Stimulated activated CD4-positive, alpha-beta T cell treated with anti-CD3 and anti-CD28 coated beads, Interleukin-2, amount 100 ng/mL, for 48 hours (primary cell): ENCODE measurements at places on chromosomes 4 and X.
A peak's percentile ranks its signal among the peaks of the same experiment; 100 is the strongest.

DNA sequence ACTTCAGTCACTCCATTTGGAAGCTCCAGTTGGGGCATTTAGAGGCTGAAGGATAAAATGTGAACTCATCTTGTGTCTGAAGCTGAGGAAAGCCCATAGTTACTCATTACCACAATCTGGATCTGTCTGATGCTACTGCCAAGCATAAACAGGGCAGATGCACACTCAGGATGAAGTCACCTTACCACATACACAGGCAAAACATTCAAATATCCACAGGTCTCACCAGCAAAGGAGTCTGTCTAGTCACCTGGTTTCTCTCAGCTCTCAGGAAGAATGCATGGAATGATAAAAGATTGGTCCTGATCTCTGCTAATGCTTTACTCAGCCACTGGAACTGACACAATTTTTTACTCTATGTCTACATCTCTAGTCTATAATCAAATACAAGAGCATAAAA lies 13.0 kb upstream of the ODAPH start:
- no peak for DNase-seq

DNA sequence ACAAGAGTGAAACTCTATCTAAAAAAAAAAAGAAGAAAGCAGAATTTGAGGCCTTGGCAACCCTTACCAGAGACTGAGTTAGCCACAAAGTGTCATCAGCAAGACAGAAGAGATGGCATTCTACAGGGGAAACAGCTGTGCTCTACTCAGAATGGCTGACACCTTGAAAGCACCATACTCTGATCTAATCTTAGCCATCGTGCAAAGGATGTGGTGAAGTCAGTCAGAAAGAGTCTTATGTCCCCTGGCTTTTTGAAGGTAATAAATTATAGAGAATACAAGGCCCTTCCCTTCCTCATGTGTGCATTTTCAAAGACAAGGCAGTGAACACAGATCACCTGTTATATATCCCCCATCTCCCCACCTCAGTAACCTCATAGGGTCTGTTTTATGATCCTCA lies 13.2 kb downstream of the CLNK start:
- no peak for DNase-seq

DNA sequence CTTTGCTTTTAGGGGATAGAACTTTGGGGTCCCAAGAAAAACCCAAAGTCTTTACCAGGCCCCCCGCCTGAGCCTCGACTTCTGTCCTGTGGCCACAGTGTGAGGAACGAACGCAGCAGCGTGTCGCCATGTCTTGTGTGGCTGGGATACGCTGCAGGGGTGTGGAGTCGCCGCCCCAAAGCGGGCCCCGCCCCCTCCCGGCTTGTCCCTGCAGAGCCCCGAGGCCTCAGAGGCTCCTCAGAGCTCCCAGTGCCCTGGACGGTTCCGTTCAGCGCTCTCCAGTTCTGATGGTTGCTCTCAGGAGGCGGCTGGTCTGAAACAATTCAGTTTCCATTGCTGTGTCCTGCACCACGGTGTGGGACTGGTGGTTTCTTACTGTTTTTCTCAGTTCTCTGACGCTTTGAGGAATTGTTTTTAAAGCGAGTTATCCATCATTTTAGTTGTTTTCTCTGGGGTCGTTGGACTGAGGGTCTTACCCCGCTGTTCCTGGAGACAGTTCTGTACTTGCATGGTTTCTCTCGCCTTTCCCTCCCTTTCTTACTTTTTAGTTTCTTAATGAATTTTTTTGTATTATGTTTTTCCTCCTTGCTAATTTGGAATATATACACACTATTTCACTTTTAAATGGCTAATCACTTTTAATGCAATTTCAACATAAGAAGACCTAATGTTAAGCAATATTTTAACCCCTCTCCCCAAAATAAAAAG lies 1.6 kb upstream of the IDUA start:
- DNase-seq = peak; percentile 67

DNA sequence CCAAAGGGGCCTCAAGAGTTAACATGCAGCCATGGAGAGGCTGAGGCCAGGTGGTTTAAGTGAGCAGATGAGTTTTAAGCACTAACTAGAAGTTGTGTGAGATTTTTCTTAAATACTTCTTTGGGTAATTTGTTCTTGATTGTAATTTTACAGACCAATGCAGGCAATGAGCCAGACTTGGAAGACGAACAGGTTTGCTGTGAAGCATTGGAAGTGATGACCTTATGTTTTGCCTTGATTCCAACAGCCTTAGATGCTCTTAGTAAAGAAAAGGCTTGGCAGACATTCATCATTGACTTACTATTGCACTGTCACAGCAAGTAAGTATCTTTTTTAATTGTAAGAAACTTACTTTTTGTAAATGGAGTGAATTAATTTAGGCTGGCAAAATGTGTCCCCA lies 103.9 kb downstream of the USP9X start:
- DNase-seq = no peak

DNA sequence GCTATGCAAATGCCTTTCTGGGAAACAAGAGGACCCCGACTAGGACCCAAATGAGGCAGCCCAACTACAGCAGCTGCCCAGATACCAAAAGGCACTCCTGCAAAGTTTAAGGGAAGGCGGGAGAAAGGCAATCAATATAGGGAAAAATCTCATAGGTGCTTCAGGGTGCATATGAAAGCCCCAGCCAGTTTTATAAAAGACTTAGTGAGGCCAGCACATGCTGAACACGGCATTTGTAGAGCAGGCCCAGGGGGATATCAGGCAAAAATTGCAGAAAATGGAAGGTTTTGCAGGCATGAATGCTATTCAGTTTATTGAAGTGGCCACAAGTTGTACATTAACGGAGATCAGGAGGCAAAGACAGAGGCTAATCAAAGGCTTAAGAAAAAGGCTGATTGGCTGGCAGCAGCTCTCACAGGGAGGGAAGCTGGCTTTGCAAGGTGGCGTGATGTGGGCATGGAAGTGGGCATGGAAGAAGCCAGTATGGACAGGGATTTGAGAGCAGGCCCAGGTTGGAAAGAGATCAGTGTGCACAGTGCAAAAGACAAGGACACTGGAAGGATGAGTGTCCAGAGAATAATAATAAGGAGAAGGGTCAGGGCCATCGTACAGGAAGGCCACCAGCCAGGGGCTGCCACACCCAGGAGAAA lies 37.7 kb upstream of the UGT2B7 start:
- no peak for DNase-seq

DNA sequence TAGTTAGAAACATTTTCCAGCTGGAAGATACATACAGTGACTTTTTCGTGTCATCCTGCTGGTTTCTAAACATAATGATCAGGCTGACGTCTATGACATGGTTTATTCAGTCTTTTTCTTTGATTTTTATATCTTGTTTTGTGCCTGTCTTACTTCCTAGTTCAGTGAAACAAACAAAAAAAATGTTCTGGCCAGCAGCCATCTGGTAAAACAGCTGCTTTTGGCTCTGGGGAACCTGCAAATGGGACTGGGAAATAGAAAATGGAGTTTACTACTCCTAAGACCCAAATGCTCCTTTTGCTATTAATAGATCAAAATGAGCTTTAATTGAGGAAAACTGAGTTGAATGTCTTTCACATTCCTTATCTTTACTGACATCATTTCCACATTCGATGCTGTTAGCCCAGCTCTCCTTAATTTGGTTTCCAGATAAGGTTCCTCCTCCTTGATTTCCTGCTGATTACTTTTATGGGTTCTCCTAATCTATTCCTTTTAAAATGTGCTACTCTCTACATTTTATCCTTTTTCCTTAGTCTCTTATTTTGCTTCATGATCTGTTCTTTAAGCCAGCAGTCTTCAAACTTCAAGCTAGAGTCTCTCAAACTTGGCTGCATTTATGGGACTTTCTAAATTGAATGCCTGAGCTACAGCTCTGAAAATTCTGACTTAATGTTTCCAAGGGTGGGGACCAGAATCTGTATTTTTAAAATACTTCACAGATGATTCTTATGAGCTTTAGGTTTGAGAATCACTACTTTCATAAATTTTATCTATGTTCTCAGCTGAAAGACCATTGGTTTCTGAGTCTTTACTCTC lies 499.5 kb downstream of the ANKRD50 start:
- no peak for DNase-seq

GRCh38 chr4:185803022-185803421 lies 9.0 kb downstream of the SORBS2 start:
- no peak for DNase-seq

DNA sequence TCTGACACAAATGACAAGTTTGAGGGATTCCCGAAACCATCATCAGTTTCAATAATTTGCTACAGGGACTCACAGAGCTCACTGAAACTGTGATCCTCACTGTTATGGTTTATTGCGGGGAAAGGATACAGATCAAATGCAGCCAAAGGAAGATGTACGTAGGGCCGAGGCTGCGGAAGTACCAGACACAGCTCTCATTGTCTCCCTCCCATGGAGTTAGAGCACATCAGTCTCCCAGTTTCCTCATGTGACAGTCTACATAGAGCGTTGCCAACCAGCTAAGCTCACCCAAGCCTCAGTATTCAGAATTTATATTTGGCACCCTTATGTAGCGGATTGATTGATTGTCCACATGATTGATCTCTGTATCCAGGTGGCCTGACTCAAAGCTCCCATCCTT lies 137.8 kb upstream of the TENM3 start:
- DNase-seq = no peak

DNA sequence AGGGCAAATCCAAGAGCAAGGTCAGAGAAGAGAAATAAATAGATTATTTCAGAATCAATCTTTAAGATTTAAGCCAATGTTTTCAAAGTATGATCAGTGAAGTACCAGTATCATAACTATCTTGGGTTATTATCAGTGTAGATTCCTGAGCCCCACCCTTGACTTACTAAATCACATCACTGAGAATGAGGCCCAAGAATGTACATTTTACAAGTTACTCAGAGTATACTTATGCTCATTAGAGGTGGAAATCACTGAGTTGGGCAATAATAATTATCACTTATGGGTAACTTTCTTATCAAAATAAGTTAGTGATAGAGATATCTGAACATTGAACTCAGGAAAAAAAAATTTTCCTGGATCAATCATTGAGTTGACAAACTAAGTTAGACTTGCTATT lies 121.6 kb upstream of the NOCT start:
- no peak for DNase-seq

GRCh38 chr4:3184725-3185124 lies 64.2 kb upstream of the MSANTD1 start:
- DNase-seq = no peak

GRCh38 chrX:9555354-9555753 lies 90.5 kb downstream of the TBL1X start:
- no peak for DNase-seq

GRCh38 chr4:183124228-183124627 lies 25.2 kb downstream of the WWC2 start:
- DNase-seq = no peak
